ENCODE measurements at places on chromosomes 2 and 18.

GRCh38 chr18:59795882-59796281 is 98.7 kb upstream of the CCBE1 start:
- no peak for DNase-seq

- DNase-seq = no peak
Observed at GRCh38 chr2:21836719-21837118, 713.0 kb downstream of the TDRD15 start.

DNA sequence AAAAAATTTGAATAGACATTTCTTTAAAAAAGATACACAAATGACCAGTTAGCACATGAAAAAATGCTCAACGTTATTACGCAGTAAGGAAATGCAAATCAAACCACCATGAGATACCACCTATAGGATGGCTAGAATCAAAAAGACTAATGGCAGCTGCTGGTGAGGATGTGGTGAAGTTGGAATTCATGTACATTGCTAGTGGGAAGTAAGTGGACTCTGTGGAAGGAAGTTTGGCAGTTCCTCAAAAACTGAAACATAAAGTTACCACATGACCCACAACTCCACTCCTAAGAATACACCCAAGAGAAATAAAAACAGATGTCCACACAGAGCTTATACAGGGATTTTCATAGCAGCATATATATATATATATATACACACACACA is 51.2 kb downstream of the MBP start:
- no peak for DNase-seq

GRCh38 chr18:681985-682384 is 24.5 kb downstream of the TYMS start:
- no peak for DNase-seq

- no peak for DNase-seq
Observed at GRCh38 chr18:76982038-76982437, 150.5 kb downstream of the MBP start.

DNA sequence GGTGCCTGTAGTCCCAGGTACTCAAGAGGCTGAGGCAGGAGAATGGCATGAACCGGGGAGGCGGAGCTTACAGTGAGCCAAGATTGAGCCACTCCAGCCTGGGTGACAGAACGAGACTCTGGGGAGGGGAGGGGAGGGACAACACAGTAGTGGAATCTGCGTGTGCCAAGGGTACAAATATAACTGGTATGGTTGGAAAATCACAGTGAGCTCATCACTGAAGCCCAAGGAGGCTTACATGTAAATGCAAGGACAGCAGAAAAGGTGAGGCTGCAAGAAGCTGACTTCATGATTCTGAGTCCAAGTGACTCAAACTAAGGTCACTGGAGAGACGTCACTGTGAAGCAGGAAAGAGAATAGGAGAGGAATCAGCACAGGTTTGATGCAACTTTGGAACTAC is 9.2 kb downstream of the SEPTIN10 start:
- no peak for DNase-seq

GRCh38 chr18:25883091-25883490 is 207.3 kb downstream of the SS18 start:
- no peak for DNase-seq

DNA sequence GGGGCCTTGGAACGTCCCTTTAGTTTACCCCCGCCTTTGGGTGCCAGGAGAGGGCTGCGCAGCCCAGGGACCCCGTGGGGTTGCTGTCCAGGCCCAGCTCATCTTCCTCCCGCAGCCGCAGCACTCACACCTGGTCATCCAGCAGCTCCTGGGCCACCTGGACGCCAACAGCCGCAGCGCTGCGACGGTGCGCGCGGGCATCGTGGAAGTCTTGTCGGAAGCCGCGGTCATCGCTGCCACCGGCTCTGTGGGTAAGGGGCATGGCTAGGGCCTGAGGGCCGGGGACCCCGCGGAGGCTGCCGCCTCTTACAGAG is 37.2 kb downstream of the POMC start:
- no peak for DNase-seq

DNA sequence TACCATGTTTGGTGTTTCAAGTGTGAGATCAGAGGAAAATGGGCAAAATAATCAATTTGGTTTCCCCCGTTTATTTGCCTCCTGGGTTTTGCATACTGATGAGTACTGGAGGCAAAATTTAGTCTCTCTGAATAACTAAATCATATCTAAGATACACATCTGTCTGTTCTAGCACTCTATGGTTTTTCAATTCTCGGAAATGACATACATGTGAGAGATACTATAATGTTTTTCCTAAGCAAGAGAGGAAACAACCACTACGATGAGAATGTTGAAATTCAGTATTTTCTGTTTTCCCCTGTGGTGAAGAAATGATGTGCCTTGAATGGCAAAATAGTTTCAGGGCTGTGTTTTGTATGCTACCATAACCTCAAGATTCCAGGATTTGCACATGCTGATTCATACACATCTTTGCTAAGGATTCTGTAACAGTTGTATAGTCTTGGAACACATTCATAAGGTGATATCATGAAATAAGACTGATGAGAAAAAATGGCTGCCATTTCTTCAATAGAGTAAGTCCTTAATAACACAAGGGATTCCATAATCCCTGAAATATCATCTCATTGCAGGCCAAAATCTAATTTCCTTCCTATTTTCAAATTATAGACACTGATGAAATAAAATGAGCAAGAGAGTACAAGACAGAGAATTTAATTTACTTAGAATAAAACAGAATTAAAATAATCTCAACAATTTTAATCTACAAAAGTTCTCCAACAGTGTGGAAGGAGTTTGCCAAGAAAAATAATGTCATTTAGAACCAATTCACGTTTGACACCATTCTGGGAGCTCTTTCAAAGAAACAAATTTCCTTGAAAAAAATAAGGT is 316.6 kb downstream of the FIGN start:
- no peak for DNase-seq

DNA sequence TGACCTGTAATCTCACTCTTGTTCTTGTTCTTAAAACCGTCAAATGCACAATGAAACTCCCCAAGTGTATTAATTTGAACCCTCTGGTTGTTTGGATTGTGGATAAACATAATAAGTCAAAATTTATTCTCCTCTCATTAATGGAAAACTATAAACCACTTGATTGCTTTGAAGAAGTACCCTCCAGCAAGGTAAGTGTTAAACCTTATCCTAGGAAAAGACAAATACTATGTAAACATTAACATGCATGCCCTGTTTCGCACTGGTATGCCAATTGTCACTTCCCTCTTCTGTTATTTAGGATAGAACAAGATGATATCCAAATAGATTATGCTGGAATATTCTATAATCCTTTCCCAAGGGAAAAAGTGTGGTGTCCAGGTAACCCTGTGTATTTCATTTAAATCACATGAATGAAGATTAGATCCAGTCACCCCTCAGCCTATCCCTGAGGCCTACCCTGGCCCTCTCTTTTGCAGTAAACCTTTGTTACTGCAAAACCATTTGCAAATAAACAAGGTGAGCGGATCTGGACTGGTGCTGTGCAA is 1.3 kb downstream of the ADI1 start:
- no peak for DNase-seq
